ENCODE measurements at places on chromosomes 5 and 9. TPM values are rescaled to one million over a fixed set of nuclear protein-coding genes. Genes with fewer than 3 reads are reported as not detected.

The STX17 gene
- 9.0 TPM for total RNA-seq

The FAM200C gene
- 2.2 TPM for total RNA-seq

The LECT2 gene
- not detected for total RNA-seq

The ANXA1 gene
- 1,147 TPM for total RNA-seq

The SLC1A1 gene
- total RNA-seq = 1.0 TPM

The ARSB gene
- total RNA-seq = 9.0 TPM

The ST8SIA4 gene
- total RNA-seq = 0.20 TPM

The NR2F1 gene
- total RNA-seq = 4.8 TPM

The CCNI2 gene
- total RNA-seq = not detected

The ZBTB43 gene
- 8.7 TPM for total RNA-seq

The RASGEF1C gene
- total RNA-seq = 0.23 TPM

The HAVCR2 gene
- 0.34 TPM for total RNA-seq

The ADRA1B gene
- total RNA-seq = 20.0 TPM

The STXBP1 gene
- total RNA-seq = 17.5 TPM

The POLE3 gene
- 118 TPM for total RNA-seq

The HNRNPK gene
- 561 TPM for total RNA-seq

The ZFP37 gene
- total RNA-seq = 1.4 TPM

The SUB1 gene
- 249 TPM for total RNA-seq

The CBY3 gene
- not detected for total RNA-seq

The SOX30 gene
- not detected for total RNA-seq

The CYLC2 gene
- not detected for total RNA-seq

The NXNL2 gene
- total RNA-seq = 0.85 TPM

The TXNDC8 gene
- total RNA-seq = not detected

The HAND1 gene
- total RNA-seq = 0.25 TPM

The DND1 gene
- total RNA-seq = 0.88 TPM

The CER1 gene
- not detected for total RNA-seq

The IL13 gene
- total RNA-seq = not detected

The SMC5 gene
- total RNA-seq = 16.2 TPM

Data from A549 treated with Mapracorat at 1 μM for 4 hours (cell line).